ENCODE measurements at places on chromosomes 16 and 17. TPM values are rescaled to one million over a fixed set of nuclear protein-coding genes. Genes with fewer than 3 reads are reported as not detected.

The RGS11 gene
- 3.7 TPM for total RNA-seq

The C17orf78 gene
- not detected for total RNA-seq

The TLK2 gene
- total RNA-seq: 49.1 TPM

The KCNH4 gene
- not detected for total RNA-seq

The EZH1 gene
- total RNA-seq: 14.7 TPM

The SPNS2 gene
- total RNA-seq: 3.7 TPM

The SEBOX gene
- total RNA-seq: not detected

The CCDC200 gene
- not detected for total RNA-seq

The GALR2 gene
- total RNA-seq: 0.14 TPM

The DOC2B gene
- not detected for total RNA-seq

The ATP2A3 gene
- total RNA-seq: 2.6 TPM

The SLFN11 gene
- total RNA-seq: 54.3 TPM

The CPNE2 gene
- 10.2 TPM for total RNA-seq

The HS3ST3B1 gene
- 3.5 TPM for total RNA-seq

The AOC3 gene
- total RNA-seq: 1.6 TPM

The ACSM2A gene
- not detected for total RNA-seq

The ARHGAP23 gene
- 12.2 TPM for total RNA-seq

The TLCD1 gene
- total RNA-seq: 4.3 TPM

The KRTAP4-3 gene
- not detected for total RNA-seq

The CYB561 gene
- total RNA-seq: 34.6 TPM

The PLEKHH3 gene
- 9.0 TPM for total RNA-seq

The CDH8 gene
- not detected for total RNA-seq

The PSMD3 gene
- total RNA-seq: 76.9 TPM

The CFAP52 gene
- 0.28 TPM for total RNA-seq

The CRISPLD2 gene
- total RNA-seq: 82.6 TPM

The CCDC182 gene
- total RNA-seq: not detected

The SPATA22 gene
- 1.8 TPM for total RNA-seq

The SYT17 gene
- under 0.01 TPM for total RNA-seq
